ENCODE measurements at places on chromosomes 6 and 20. TPM values are rescaled to one million over a fixed set of nuclear protein-coding genes. Genes with fewer than 3 reads are reported as not detected.

IRAK1BP1 gene
- polyA plus RNA-seq: 13.7 TPM

PRR18 gene
- 0.40 TPM for polyA plus RNA-seq

- no peak for DNase-seq
These were observed 213.0 kb upstream of the SUPT3H start for GRCh38 chr6:45590696-45591184.

- no peak for DNase-seq
These were observed at the start of gene CCN5 for GRCh38 chr20:44714701-44715498. TSS of gene CCN5 (plus strand) at chr20:44715369. CDS start at chr20:44715391, 22 bp downstream.

DNA sequence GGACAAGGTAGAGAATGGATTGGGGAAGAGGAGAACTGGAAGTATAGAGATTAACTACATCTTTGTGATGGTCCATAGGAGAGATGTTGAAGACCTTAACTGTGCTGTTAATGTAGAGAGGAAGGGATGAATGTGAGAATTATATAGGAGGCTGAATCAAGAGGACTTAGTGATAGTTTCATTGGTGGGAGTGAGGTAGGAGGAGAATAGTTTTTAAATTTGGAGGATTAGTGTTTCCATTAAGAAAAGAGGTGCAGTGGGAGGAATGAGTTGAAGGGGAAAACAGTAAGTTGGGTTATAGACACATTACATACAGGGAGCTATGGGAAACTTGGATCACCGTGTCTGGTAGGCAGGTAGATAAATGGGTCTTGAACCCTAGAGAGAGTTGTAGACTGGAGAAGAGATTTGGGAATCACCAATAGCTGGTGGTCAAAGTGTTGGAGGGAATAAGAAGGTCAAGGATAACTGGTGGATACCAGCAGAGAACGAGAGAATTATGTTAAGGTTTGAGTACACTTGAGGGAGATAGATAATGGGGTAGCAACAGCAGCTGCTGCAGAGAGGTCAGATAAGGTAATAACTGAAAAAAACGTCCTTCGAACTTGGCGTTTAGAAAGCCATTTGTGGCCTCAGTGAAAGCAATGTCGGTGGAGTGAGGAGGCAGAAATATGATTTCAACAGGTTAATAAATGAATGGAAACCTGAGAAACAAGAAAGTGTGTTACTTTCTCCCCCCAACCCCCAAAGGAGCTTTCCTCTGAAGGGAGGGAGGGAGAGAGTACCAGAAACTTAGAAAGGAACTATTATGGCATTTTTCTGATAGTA, 3.1 kb downstream of the C6orf89 start:
- DNase-seq: no peak

- DNase-seq: no peak
These were observed 5.9 kb downstream of the TGM6 start for GRCh38 chr20:2386516-2387179.

MOG gene
- polyA plus RNA-seq: not detected

ANGPT4 gene
- 0.17 TPM for polyA plus RNA-seq

DNA sequence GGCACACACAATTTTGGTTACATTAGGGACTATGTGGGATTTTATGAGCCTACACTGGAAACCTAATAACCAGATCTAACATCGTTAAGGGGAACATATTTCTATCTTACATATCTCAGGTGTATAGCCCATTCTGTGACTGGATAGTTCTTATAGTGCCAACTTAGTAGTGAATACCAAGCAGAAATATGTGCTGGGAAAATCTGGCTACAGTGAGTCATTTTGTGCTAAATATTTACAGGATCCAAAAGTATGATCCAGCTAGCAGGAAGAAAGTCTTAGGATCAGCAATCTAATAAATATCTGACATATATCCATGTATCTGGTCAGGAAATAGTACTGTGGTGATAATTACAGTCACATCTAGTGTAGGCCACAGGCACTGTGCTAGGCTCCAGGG, 94.6 kb upstream of the INSM1 start:
- DNase-seq: no peak

GRCh38 chr6:41404182-41404845, 68.9 kb downstream of the NCR2 start:
- no peak for DNase-seq

EGFL8 gene
- polyA plus RNA-seq: 12.0 TPM

DNA sequence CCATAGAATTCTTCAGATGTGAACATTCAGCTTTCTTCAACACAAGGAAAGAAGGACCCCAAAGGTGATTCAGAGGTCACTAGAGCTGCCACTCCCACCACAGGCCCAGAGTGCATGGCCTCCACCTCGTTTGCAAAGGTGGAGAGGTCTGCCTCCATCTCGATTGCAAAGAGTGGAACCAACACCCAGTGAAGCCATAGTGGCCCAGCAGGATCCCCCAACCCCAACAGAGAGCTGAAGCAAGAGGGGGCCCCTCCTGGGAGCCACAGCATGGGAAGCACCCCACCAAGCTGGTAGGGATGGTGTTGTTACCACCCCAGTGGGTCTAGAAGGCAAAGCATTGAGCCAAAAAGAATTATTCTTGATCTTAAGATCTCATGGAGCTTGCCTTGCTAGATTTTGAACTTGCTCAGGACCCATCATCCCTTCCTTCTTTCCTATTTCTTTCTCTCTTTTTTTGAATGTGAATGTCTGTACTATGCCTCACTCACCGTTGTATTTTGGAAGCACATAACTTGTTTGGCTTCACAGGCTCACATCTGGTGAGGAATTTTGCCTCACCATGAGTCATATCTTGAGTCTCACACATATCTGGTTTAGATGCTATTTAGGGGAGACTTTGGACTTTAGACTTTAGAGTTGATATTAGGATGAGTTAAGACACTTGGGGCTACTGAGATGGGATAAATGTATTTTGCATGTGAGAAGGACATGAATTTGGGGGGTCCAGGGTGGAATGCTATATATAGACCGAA, 119.2 kb downstream of the ANKRD60 start:
- no peak for DNase-seq

- DNase-seq: no peak
These were observed 17.4 kb upstream of the LSM14B start for GRCh38 chr20:62104791-62105345.

SLC35B3 gene
- 35.1 TPM for polyA plus RNA-seq

DNA sequence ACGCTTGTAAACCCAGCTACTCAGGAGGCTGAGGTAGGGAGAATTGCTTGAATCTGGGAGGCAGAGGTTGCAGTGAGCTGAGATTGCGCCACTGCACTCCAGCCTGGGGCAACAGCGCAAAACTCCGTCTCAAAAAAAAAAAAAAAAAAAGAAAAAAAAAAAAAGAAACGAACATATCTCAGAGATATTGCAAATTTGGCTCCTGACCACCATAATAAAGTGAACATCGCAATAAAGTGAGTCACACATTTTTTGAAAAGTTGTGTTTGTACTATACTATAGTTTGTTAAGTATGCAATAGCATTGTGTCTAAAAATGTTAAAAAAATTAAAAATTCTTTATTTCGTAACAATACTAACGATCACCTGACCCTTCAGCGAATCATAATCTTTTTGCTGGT, 13.3 kb downstream of the RSPH9 start:
- DNase-seq: no peak

- no peak for DNase-seq
These were observed 10.5 kb downstream of the GPLD1 start for GRCh38 chr6:24478903-24479302.

LINC00237 gene
- not detected for polyA plus RNA-seq

HLA-DQA1 gene
- 5.7 TPM for polyA plus RNA-seq

DNA sequence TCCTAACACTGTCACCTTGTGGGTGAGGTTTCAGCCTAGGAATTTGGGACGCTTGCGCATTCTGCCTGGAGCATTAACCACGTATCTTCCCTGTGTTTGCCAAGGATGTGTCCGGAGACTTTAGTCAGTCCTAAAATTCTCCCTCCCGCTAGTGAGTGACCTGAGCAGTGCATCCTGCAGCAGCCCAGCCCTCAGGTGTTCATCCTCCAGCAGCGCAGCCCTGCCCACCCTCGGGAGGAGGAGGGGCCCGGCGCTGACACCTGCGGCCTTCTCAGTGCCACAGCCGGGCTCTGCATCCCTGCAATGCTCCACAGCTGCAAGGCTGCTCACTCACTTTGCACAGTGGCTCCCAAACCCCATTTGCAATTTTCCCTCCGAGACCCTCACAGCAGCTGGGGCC, 79.5 kb downstream of the ERMARD start:
- DNase-seq: no peak

- no peak for DNase-seq
These were observed 348.0 kb downstream of the HDGFL1 start for GRCh38 chr6:22917344-22917743.

EBF4 gene
- 36.5 TPM for polyA plus RNA-seq

DNA sequence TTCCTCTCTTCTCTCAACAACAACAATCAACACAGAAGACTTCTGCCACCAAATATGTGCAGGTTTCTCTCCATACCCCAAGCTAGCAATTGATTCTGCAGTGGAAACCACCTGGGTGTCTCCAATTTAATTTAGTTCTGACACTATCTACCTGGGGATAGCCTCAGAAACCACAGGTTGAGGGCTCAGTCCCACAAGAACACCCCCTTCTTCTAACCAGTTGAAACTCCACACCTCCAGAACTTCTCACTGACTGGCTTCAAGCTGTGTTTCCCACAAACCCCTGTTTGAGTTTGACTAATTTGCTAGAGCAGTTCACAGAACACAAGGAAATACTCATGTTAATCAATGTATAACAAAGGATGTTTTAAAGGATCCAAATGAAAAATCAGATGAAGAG, 52.5 kb upstream of the SPTLC3 start:
- no peak for DNase-seq

GRCh38 chr6:150606168-150606591, 6.5 kb downstream of the PLEKHG1 start:
- DNase-seq: no peak

DNA sequence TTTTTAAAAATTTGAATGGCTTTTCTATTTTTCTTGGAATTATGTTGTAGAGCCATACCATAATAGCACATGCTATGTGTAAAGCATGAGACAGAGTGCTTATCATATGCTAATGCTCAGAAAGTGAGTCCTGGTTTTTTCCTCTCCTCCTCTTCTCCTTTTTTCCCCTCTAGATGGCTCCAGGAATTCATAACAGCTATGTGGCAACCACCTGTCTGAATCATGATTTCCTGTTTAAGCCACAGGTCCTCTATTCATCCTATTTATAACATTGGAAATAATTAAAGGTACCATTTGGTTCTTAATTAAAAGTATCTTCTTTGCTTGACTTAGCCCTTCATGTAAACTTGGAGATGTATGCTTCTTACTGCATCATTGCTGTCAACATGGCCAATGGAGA, 260.0 kb upstream of the MAP3K7 start:
- DNase-seq: no peak

DNA sequence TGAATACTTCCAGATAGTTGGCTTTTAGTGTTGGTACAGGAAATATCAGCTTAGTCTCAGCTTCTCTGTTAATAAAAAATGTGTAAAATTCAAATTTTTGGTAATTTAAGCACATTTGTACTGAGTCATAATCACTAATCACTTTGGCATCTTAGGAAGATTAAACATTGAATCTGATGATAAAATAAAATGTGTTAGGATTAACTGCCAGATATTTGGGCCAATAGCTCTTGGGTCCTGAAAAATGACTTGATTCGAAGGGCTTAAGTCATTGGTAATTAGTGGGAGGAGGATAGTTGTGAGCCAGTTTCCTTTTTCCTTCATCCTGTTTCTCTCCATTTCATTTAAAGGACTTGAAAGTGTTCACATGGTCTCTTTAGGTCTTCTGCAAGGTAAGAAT, 426.1 kb downstream of the RFPL4B start:
- no peak for DNase-seq

GNRH2 gene
- polyA plus RNA-seq: 0.40 TPM

GRCh38 chr6:36355819-36356218, 19.1 kb upstream of the BNIP5 start:
- no peak for DNase-seq

GRCh38 chr6:129872586-129872985, 11.5 kb upstream of the TMEM244 start:
- no peak for DNase-seq

PPP1R3D gene
- 5.4 TPM for polyA plus RNA-seq

DNA sequence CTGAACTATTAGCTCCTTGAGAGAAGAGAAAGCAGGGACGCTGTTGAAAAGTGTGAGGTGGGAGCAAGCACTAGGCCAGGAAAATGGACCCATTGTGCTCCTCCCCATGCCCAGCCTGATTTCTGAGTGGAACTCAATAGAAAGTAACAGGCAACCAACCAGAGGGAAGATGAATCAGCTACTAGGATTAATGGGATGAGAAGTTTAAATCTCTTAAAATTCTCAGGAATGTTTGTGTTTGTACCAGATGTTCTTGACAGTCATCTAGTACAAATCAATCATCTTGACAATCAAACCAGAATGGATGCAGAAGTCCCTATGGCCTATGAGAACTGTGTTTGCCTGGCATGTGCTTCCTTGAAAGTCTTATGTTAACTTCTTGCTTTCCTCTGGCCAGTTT, 48.9 kb downstream of the HDDC2 start:
- DNase-seq: no peak

DSP gene
- 84.1 TPM for polyA plus RNA-seq

Measured in left renal cortex interstitium (tissue), 4 donors.